ENCODE measurements at places on chromosomes 5 and 9.

GRCh38 chr9:4507306-4508130 lies 17.2 kb downstream of the SLC1A1 start:
- no peak for DNase-seq

- DNase-seq, result no peak
These were observed 62.3 kb downstream of the TSTD2 start for GRCh38 chr9:97570899-97571298.

DNA sequence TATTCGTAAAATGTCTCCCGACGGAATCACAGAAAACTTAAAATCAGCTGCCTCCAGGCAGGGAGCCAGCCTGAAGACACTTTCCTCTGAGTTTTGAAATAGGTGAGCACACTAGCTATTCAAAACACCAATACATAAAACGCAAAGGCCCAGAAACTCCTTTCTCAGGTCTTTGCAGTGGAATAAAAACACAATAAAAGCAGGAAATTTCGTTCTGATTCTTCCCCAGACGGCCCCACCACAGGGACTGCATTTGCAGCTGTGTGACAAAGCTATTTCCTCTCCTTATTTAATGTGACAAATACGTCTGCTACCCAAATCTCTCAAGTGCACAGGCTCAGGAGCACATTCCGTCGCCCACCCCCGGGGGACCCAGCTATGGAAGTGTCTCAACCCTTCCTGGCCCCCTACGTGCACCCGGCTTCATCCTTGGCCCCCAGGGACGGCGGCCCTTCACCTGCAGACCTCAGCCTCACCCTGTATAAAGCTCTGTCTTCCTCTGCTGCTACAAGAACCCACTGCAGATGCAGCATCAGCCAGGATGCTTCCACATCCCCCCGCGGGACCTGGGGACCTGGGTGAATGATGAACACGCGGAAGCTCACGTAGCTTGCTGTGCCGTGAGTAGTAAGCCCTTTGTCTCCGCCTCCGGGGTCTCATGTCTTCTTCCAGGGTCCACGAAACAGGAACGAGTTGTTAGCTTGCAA lies 24.9 kb downstream of the AHRR start:
- DNase-seq, result no peak

GRCh38 chr5:152113401-152113800 lies 188.8 kb upstream of the GLRA1 start:
- no peak for DNase-seq

DNA sequence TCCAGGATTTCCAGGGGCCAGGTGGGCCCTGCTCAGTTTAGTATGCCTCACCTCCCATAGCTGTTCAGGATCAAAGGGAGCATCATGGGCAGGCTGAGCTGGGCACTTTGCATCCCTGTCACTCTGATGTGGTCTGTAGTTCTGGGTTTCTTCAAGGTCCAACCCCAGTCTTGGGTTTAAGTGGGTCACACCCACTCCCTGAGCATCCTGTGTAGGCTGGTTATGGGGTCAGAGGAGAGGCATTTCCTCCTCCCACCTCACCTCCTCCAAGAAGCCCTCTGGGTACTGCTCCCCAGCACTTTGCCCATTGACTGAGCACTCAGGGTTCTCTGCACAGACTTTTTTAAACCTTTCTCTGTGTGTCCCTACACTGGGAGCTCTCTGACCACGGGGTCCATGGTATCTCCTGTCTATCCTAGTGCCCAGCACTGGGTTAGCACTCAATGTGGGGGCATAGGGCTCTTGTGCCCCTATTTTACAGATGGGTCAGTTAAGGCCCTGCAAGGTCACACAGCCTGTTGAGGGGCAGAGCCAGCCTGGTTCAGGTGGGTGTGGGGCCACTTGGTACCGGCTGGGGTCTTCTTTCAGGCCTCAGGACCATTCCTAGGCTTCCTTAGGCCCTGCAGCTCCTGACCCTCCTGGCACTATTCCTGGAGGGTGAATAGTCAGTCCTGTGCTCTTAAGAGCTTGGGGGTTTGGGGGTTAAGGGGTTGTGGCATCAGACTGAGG lies 19.0 kb downstream of the CXXC5 start:
- DNase-seq, result no peak

DNA sequence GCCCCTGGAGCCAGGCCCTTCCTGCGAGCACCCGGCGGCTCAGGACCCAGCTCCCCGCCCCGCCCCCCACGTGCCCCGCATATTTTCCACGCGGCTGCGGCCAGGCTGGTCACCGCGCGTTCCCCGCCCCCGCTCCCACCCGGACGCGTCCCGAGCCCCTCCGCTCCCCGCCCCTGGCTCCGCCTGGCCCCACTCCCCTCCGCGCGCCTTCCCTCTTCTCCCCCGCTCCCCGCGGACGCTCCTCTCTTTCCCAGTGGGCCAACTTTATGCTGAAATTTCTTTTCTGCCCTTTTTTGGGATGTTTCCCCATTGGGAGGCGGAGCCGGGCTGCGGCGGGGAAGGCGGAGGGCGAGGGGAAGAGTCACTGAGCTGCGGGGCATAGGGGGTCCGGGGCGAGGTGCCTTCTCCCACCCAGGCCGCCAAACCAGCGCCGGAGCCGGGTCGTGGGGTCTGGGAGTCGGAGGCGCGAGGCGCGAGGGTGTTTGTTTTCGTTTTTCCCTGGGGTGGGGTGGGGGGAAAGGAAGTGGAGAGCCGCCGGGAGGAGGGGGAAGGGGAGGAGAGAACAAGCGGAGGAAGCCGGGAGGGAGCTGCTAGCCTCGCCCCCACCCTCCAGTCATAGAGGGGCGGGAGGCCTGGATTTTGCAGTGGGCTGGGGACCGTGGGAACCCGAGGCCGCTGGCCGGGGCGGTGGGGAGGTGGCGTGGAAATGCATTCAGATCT lies 1.0 kb upstream of the TPM2 start:
- no peak for DNase-seq

DNA sequence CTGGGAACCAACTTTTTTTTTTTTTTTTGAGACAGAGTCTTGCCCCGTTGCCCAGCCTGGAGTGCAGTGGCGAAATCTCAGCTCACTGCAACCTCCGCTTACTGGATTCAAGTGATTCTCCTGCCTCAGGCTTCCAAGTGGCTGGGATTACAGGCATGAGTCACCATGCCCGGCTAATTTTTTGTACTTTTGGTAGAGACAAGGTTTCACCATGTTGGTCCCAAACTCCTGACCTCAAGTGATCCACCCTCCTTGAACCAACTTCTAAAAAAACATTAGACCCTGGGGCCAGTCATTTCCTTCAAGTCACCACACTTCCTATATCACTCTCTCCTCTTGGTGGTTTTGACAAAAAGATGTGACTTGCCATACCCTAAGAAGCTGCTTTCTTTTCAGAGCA lies 10.9 kb upstream of the SHROOM1 start:
- no peak for DNase-seq

- no peak for DNase-seq
These were observed 434.9 kb upstream of the SMARCA2 start for GRCh38 chr9:1580215-1580614.

DNA sequence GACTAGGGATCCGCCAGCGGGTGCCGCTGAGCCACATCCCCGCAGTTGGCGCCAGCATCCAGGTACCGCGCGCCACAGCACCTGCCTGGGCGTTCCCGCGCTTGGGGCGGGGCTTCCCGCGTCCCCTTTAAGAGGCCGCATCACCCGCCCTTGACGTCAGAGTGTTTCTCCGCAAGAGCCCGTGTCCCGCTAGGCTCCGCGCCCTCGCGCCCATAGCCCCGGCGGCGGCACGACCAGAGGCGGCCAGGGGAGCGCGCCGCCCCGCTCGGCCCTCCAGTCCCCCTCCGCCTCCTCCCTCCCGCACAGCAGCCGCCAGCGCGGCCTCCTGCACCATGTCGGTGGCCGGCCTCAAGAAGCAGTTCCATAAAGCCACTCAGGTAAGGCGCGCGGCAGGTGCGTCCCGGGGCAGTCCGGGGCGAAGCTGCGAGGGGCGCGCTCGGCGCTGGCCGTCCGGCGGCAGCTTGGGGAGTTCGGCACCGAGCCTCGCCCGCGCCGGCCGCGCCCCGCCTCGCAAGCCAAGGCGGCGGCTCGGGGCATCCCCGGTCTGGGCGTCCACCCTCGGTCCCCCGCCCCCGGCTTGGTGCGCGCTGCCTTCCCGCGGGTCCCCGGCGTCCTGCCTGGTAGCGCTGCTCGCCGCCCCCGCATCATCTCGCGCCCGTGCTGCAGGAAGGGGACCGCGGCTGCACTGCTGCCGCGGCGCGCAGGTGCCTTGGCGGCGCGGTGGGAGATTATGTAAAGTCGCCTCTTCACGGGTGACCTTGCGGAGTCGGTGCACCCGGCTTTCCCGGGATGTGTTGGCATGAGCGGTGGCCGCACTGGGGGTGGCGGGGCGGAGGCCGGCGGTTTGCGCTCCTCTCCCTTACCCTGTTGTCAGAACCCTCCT lies at the start of gene SH3GL2:
Gene SH3GL2, plus strand, starts transcription at position 156 of the 883 bp plus-strand sequence.
- no peak for DNase-seq

DNA sequence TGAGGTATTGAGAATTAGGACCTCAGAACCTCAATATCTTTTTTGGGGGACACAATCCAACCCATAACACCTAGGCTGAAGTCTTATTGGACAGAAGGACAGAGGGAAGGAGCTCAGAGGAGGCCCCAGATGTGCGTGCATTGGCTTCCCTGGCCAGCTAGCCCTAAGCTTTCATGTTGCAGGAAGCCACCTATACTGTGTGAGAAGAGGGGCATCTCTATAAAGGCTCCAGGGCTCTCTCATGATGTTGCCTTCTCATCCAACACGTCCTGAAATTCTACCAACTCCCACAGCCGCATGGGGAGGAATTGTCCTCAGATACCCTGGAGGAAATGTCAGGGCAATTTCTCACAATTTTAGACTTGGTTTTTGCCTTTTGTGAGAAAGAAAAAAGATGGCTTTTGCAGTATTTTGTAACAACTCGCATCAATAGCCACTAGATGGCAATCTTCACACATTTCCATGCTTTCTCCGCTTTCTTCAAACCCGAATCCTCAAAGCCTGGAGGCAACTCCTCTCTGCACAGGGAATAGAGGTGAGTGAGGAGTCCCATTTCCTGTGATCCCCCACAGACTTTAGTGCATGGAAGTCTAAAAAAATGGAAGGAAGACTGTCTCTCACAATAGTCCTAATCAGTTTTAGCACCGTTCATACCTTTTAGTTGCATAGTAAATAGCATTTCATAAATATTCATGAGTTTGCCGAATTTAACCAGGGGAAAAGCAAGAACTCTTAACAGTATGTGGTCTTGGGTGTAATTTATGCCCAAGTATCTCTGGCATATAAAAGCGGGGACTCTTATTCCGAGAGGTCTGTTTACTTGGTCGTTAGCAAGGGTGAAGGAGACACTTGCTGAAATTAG lies 7.4 kb upstream of the PPP3R2 start:
- DNase-seq, result no peak

GRCh38 chr5:139064613-139065012 lies 133.6 kb downstream of the SIL1 start:
- no peak for DNase-seq

DNA sequence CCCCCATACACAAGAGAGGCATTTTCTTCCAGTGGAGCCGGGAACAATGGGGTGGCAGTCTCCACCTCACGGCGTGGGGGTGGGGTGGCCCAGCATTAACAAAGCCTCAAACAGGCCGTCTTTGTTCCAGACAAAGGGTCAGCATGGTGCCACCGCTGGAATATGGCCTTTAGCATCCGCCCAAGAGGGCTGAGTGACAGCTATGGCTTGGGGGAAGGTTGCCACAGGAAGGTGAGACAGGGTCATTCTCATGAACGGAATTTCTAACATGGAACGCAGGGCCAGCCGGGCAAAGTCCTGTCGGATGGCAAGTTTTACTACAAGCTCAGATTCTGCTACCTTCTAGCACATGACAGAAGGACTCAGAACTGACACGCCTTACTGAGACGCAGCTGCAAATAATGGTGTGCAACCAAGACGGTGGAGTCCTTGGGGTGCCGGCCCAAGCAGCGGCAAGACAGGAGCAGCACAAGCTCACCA lies 64.0 kb downstream of the OTULIN start:
- DNase-seq, result no peak

DNA sequence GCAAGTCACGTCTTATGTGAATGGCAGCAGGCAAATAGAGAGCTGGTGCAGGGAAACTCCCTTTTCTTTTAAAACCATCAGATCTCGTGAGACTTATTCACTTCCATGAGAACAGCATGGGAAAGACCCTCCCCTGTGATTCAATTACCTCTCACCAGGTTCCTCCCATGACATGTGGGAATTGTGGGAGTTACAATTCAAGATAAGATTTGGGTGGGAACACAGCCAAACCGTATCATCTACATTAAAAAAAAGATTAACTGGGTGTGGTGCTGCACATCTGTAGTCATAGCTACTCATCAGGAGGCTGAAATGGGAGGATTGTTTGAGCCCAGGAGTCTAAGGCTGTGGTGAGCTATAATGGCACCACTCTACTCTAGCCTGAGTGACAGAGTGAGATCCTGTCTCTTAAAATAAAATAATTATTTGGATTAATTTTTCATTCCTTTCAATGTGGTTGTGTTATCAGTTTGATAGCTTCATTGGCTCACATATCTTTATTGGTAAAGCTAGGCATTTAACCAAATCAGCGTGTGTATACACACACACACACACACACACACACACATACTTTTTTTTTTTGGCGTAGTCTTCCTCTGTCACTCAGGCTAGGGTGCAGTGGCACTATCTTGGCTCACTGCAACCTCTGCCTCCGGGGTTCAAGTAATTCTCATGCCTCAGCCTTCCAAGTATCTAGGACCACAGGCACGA lies 21.8 kb downstream of the DENND4C start:
- DNase-seq, result no peak

DNA sequence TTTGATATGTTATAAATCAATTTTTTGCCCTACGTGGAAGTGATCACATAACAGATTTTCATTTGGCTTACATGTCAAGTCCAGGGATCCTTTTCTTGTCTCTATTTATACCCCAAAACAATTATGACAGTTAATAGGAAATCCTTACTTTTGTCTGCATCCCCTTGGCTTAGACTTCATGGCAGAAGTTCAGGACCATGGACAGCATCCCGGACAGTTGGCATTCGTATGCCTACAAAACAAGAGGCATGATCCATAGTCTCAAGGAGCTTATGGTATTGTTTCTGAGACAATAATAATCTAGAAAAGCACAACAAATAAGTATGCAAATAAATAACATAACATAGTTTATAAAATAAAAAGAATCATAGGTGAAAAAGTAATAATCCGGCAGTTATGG lies 214.3 kb upstream of the GRIA1 start:
- DNase-seq, result no peak

Data from esophagus squamous epithelium (tissue), 5 donors.